ENCODE measurements at places on chromosomes 7 and 10.

GRCh38 chr7:102983602-102984001 is 70.8 kb downstream of the LRRC17 start:
- DNase-seq, result peak; percentile 51

DNA sequence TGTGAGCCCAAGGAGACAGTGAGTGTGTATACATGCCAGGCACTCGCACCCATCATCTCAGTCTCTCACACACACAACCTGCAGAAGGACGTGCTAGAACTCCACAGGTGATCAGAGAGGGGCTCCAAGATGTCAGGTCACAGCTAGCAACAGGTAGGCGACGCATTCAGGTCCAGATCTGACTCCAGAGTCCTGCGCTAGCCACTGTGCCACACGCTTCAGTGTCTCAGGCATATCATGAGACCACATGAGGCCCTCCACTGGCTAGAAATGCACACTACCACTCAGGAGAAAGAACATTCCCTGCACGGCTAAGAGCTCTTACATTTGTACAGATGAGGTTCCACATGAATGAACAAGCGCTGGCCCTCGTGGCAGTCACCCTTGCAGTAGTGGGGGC is 11.5 kb downstream of the AKR1B1 start:
- no peak for DNase-seq

GRCh38 chr7:36943591-36944435 is 219.5 kb upstream of the AOAH start:
- DNase-seq, result no peak

- DNase-seq, result no peak
Observed at GRCh38 chr7:118870187-118870586, 645.7 kb downstream of the ANKRD7 start.

GRCh38 chr7:19869979-19870378 is 96.6 kb upstream of the TMEM196 start:
- DNase-seq, result no peak

DNA sequence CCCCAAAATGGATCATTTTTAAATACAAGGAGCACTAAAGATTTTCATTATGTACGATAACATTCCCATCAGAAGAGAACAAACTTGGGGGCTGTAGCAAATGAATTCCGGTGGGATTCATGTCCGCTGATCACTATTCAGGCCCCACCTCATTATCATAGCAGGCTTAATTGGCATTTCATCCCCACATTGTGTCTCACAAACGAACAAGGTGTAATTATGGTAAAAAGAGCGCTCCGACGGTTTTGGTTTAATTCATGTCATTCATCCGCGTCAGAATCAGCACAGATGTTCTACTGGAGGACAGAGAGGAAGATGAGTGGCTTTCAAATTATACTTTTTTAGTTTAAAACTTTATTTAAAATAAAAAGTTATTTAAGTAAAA is 124.7 kb downstream of the MAD1L1 start:
- no peak for DNase-seq

- no peak for DNase-seq
Observed at GRCh38 chr7:117113871-117114270, 160.6 kb downstream of the ST7 start.

DNA sequence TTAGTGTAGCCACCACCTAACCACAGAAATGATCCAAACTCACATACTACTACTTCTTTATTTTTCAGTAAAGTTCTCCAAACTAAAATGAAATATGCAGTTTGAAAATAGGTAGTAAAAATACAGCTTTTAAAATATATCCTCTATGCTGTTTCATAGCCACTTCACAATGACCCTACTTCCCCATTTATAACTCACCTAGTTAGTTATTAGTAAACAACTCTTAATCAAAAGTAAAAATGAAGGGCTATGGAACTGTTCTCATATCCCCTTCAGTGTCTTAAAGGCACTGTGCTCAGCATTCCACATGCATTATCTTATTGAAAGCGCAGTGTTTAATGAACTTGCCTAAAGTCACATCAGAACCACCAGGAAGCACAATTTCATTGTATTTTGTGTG is 43.5 kb downstream of the KMT2C start:
- DNase-seq, result no peak

- DNase-seq, result no peak
Observed at GRCh38 chr10:59285848-59286247, 76.5 kb downstream of the FAM13C start.

DNA sequence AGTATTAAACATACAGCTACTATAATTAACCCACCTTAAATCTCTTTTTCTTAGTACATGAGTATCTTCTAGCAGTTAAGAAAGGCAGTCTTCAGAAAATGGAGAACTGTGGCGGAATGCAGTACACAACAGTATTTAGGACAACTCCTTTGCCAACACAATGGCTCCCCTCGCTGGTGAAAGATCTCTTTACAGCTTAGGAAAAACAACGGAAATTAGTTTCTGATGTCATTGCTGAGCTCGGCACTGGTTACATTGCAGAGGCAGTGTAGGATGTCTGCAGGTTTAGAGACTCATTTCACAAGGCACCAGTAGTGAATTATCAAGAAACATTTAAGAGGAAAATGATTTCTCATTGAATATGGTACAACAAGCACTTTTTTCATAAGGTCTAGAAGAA is 43.4 kb downstream of the GLRX3 start:
- DNase-seq, result peak; percentile 80

DNA sequence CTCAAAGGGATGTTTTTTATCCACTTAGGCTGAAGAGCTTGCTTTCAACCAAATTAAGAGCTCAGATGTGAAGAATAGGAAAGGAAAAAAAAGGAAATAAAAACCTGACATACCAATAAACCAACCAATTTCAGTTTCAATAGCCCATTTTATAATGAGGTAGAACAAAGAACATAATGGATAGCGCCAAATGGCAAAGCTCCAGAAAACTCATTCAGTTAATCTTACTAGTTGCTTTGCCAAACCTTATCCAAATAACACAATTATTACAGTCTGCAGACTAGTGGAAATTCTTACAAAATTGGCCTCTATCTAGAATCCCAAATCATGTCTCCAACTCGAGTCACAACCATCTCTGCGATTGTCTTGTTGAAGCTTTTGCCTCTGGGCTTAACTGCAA is 337.0 kb downstream of the CRPPA start:
- DNase-seq, result no peak

- DNase-seq, result peak; percentile 16
Observed at GRCh38 chr7:103343758-103344452, 662 bp downstream of the DNAJC2 start.

- DNase-seq, result peak; percentile 57
Observed at GRCh38 chr10:90675621-90676020, 182.2 kb downstream of the HTR7 start.

DNA sequence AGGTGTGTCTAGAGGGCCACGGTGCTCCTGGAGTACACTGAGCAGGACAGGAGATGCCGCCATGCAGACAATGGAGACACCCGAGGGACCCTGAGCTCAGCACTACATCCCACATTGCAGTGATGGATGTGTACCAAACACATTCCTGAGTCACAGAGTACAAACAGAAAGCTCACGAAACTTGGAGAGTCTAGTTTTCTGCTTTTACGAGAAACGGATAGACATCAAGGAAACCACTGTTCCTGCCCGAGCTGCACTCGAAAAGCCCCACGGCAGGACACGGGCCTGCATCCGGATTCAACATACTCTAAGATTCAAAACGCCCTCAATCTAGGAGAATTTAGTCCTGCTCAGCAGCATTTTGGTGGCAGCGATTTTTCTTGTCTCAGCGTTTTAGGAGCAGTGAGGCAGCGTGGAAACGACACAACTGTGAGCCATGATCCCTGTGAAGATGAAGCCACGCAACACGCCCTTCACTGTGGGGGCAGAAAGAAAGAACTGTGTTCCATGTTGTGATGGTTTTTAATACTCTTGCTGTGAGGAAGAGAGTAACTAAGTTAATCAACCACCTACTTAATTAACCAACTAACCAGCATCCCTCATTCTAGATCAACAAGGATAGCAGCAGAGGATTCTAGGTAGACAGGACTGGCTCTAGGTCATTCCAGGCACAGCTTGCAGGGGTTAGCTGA is 3.2 kb downstream of the TNS3 start:
- DNase-seq, result peak; percentile 63

- DNase-seq, result no peak
Observed at GRCh38 chr7:27198138-27198841, 1.6 kb downstream of the HOXA13 start.

DNA sequence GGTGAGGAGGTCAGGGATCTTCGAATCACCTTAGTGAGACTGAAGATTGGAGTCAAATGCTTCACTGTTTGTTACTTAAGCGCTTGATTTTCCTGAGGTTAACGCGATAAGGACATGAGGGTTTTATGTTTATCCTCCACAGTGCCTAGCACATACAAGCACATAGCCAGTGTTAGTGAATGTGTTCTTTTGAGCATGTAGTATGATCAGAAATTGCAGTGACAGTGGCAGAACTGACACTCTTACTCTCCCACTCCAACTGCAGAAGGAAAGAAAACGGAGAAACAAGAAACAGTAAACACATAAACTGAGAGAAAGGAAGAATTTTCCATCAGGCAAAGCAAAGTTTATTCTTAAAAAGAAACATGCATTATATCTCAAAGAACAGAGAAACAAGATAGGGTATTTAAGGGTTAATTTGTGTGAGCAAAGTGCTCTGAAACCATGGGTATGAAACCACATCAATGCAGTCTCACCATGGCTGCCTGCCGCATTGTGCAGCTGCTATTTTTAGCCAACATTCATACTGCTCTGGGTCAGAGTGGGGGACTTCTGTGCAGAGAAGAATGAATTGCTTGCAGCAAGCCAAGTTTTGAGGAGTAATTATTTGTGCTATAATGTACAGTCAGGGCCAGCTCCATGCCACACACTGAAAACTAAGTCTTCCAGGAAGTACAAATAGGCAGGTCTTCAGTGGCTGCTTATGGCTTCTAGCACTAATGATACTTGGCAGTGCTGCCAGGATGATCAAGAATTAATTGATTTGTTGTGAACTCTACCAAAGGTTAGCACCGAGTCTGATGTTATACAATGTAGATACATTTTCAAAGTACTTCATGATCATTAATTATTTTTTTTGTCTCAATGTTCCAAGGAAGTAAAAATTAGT is 152.0 kb downstream of the MACC1 start:
- DNase-seq, result peak; percentile 75

- DNase-seq, result no peak
Observed at GRCh38 chr7:38694326-38694725, 63.2 kb upstream of the AMPH start.

DNA sequence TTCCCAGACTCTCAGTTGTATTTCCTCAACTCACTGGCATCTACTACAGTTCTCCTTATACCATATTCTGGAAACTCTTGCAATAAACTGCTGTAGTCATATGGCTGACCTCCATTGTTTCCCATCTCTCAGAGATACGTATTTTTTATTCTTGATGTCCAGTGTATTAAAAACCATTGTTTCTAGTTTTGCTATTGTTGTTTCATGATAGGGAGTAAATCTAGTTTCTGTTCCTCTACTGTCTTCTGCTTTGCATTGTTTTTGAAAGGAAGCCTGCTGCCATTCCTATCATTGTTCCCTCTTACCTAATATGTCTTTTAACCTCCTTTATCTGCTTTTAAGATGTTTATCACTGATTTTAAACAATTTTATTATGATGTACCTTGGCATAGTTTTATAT is 255.0 kb downstream of the ADK start:
- DNase-seq, result no peak

- DNase-seq, result peak; percentile 86
Observed at GRCh38 chr7:115087437-115087836, 165.5 kb downstream of the MDFIC start.

DNA sequence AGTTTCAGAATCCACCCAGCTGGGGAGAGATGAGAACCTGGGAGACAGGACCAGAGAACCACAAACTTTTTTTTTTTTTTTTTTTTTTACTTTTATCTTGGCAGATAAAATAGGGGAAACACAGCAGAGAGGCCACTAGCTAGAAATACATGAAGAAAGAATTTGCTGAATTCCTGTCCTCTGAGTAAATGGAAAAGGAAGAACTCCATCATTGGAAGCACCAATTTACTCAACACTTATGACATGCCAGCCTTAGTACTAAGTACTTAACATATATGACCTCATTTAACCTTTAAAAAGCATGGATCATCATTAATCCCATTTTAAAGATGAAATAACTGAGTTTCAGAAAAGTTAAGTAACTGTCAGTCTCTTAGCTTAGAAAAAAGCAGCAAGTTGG is 343.0 kb upstream of the NPSR1 start:
- DNase-seq, result peak; percentile 36

GRCh38 chr7:30032310-30033125 is 4.3 kb downstream of the PLEKHA8 start:
- no peak for DNase-seq

DNA sequence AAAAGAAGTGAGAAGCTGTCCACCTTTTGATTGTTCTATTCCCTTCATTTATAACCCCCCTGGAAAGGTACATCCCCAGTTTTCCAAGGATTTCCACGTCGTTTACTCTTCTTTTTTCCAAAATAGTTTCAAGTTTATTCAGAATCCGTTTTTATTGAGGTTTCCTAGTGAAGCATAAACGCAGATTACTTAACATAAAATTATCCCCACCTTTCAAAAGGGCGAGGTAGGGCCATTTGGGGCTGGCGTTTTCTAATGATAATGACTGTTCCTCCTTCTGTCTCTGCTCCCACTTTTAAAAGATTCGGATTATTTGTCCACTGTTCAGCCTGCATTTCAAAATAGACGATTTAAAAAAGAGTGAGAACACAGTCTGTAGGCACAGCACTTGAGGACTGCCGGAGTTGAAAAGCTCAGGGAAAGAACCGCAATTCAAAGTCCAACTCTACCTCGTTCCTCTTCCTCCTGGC is 165.2 kb upstream of the PPP1R3A start:
- DNase-seq, result no peak

DNA sequence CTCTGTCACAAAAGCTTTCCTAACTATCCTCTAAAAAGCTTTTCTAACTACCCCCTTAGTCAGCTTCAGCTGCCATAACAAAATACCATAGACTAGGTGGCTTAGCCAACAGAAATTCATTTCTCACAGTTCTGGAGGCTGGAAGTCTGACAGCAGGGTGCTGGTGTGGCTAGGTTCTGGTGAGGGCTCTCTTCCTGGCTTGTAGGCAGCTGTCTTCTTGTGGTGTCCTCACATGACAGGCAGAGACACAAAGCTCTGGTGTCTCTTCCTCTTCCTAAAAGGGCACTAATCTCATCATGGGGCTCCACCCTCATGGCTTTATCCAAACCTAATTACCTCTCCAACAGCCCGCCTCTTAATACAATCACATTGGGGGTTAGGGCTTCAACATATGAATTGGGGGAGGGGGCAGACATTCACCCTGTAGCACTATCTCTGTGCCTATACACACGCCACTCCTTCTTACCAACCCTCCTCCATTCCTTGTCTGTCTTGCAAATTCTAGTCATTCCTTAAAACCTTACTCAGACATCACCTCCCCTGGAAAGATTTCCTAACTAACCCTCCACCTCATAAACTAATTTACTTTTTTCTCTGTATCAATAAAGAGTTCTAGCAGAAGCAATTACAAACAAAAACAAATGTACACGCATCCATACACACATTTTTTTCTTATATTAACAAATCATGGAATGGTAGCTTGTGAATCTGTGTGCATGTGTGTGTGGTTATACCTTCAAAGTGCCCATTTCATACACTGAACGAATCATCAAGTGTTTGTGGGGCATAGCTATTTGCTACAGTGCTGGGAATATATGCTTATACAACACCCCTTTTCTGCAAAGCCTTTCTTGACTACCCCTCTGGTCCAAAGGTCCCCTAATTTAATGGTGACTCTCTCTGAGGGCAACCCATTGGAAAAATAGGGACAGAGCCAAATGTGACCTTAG is 26.4 kb downstream of the RHOBTB1 start:
- no peak for DNase-seq
